ENCODE measurements at places on chromosomes 2 and 18. TPM values are rescaled to one million over a fixed set of nuclear protein-coding genes. Genes with fewer than 3 reads are reported as not detected.

DNA sequence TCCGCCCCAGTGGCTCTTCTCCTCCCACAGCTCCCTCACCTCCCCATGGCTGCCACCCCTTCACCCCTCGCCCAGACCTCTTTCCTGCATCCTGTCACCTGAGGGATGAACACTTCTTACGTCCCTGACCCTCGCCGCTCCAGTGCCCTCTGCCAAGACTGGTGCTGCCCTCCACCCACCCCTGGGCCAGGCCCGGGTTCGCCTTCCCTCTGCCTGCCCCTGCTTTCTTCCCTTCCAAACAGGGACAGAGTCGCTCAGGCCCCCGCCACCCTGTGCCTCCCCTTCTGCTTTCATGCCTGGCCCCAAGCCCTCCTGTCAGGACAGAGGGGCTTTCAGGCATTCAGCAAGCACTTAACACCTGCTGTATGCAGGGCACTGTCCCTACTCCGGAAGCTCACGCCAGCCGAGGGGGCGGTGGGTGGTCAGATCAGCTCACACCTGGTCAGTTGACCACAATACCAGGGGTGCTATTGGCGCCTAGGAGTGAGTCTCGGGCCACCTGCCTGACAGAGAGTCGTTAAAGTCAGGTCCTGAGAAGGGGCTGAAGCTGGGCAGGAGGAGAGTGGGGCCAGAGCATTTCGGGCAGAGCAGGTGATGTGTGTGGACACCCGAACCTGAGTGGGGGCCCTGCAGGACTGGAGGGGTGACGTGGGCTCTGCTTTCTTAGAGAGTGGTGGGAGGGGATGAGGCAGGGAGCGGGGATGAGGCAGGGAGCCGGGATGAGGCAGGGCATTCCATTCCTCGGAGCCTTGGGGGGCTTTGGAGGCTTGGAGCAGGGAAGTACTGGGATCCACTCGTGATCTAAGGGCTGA is 26.0 kb upstream of the HPCAL1 start:
- H3K36me3 ChIP-seq, result no peaks in the 10 kb centered on the region
- no peaks in the 10 kb centered on the region for H3K27me3 ChIP-seq
- H3K4me1 ChIP-seq, result no peaks in the 10 kb centered on the region
- no peak for DNase-seq
- no peak overlapping the region for H3K4me3 ChIP-seq

DNA sequence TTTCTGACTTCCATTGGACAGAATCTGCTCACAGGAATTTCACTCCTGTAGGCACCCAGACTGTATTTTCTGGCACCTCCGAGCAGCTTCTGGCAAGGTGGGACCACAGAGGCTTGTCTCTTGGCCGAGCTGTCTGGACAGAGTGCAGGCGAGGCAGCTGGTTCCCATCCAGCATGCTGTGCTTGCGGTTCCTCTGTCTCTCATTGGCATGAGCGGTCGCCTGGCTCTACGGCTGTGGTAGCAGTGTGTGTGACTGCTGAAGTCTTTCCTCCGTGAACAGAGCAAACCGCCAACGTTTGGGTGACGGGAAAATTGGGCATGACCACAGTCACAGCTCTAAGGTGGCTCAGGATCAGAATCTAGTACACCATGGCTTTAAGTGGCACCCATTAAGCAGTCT is 411.7 kb upstream of the NETO1 start:
- DNase-seq, result no peak
- no peak overlapping the region for H3K4me3 ChIP-seq
- H3K27me3 ChIP-seq, result no peaks in the 10 kb centered on the region
- no peak overlapping the region for H3K27ac ChIP-seq
- no peaks in the 10 kb centered on the region for H3K36me3 ChIP-seq
- H3K4me1 ChIP-seq, result no peaks in the 10 kb centered on the region

- no peaks in the 10 kb centered on the region for H3K36me3 ChIP-seq
- H3K4me1 ChIP-seq, result no peaks in the 10 kb centered on the region
- DNase-seq, result no peak
- H3K27me3 ChIP-seq, result no peaks in the 10 kb centered on the region
- no peak overlapping the region for H3K4me3 ChIP-seq
- no peak overlapping the region for H3K27ac ChIP-seq
These were observed 76.5 kb downstream of the EDAR start for GRCh38 chr2:108912629-108912902.

DNA sequence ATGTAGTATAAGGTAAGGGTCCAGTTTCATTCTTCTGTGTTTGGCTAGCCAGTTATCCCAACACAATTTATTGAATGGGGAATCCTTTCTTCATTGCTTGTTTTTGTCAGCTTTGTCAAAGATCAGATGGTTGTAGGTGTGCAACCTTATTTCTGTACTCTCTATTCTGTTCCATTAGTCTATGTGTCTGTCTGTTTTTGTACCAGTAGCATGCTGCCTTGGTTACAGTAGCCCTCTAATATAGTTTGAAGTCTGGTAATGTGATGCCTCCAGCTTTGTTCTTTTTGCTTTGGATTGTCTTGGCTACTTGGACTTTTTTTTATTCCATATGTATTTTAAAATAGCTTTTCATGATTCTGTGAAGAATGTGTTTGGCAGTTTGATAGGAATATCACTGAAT is 222.1 kb downstream of the XIRP2 start:
- H3K27ac ChIP-seq, result no peak overlapping the region
- no peaks in the 10 kb centered on the region for H3K36me3 ChIP-seq
- no peaks in the 10 kb centered on the region for H3K4me1 ChIP-seq
- no peak overlapping the region for H3K4me3 ChIP-seq
- no peak for DNase-seq
- no peaks in the 10 kb centered on the region for H3K27me3 ChIP-seq

GRCh38 chr2:12787891-12788801 is 71.4 kb downstream of the TRIB2 start:
- H3K27ac ChIP-seq, result peak overlapping the region; percentile 56
- H3K36me3 ChIP-seq, result no peaks in the 10 kb centered on the region
- H3K4me1 ChIP-seq, result no peaks in the 10 kb centered on the region
- no peak for DNase-seq
- no peaks in the 10 kb centered on the region for H3K27me3 ChIP-seq
- H3K4me3 ChIP-seq, result no peak overlapping the region

DNA sequence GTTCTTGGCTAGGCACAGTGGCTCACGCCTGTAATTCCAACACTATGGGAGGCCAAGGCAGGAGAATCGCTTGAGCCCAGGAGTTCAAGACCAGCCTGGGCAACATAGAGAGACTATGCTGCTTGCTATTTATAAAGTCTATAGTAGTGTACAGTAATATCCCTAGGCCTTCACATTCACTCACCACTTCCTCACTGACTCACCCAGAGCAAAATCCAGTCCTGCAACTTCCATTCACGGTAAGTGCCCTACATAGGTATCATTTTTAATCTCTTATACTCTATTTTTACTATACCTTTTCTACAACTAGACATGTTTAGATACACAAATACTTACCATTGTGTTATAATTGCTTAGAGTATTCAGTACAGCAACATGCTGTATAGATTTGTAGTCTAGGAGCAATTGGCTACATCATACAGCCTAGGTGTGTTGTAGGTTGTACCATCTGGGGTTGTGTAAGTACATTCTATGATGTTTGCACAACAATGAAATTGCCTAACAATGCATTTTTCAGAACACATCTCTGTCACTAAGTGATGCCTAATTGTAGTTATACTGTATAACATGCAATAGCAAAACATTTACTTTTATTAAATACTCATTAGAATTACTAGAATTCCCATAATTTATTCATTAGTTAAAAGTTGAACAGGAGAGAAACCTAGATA is 8.8 kb downstream of the DHX57 start:
- H3K36me3 ChIP-seq, result peaks cover 16% of the 10 kb centered on the region
- H3K27ac ChIP-seq, result no peak overlapping the region
- H3K4me3 ChIP-seq, result no peak overlapping the region
- no peaks in the 10 kb centered on the region for H3K4me1 ChIP-seq
- no peaks in the 10 kb centered on the region for H3K27me3 ChIP-seq
- no peak for DNase-seq

DNA sequence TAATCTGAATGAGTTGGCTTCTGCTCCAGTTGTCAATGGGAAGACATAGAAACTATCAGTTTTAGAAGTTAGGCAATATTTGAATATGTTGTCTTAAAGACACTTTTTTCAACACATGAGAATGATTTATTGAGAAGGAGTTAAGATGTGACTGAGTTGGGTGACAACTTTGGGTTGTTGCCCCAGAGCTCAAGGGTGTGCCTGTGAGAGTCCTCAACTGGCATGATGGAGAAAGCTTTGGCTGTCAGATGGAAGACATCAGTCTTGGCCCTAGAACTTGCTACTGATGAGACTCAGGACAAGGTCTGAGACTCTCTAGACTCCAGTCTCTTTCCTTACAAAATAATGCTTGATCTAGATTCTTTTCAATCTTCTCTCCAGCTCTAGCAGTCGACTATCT is 69.0 kb upstream of the CTAGE1 start:
- no peak overlapping the region for H3K27ac ChIP-seq
- DNase-seq, result peak; percentile 19
- H3K4me1 ChIP-seq, result no peaks in the 10 kb centered on the region
- no peaks in the 10 kb centered on the region for H3K27me3 ChIP-seq
- no peak overlapping the region for H3K4me3 ChIP-seq

DNA sequence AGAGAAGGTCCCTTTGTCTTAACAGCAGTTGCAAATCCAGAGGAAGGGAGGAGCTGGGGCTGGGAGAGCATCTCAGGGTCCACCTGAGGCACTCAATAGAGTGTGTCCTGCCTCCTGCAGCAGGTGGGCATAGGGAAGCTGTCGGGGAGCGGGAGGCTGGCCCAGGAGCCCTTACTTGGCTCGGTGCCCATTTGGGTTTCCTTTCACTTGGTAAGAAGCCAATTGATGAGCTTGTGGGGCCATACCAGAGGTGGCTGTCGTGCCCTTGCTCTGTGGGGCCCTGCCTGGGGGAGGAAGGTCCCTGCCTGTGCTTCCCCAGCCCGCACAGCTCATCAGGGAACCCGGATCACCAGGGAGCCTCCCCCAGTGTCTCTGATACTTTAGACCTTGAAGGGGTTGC is 229.7 kb downstream of the DYSF start:
- H3K4me1 ChIP-seq, result peaks cover 34% of the 10 kb centered on the region
- H3K27me3 ChIP-seq, result no peaks in the 10 kb centered on the region
- H3K27ac ChIP-seq, result peak overlapping the region; percentile 92
- H3K4me3 ChIP-seq, result no peak overlapping the region
- no peaks in the 10 kb centered on the region for H3K36me3 ChIP-seq

DNA sequence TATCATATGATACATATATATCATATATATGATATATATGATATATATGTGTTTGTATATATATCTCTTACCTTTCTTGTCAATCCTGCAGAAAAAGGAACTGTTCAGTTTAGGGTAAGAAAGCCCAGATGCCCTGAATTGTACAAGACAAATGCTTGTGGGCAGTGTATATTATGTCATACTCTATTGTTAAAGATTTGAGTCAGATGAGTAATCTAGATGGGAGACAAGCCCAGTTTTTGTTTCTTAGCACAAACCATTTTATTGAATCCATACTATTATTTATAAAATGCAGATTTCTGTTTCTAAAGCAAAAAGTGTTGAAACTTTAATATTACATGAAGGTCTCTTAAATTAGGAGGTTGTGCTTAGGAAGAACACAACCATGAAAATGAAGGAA is 90.6 kb downstream of the VRK2 start:
- no peaks in the 10 kb centered on the region for H3K4me1 ChIP-seq
- no peak overlapping the region for H3K27ac ChIP-seq
- no peaks in the 10 kb centered on the region for H3K27me3 ChIP-seq
- no peak overlapping the region for H3K4me3 ChIP-seq
- H3K36me3 ChIP-seq, result no peaks in the 10 kb centered on the region

Gene COL4A4
- 2.0 TPM for total RNA-seq

All from gastrocnemius medialis (tissue), 4 donors.